GM23338 (cell line): ENCODE measurements at places on chromosomes 13 and 19.

DNA sequence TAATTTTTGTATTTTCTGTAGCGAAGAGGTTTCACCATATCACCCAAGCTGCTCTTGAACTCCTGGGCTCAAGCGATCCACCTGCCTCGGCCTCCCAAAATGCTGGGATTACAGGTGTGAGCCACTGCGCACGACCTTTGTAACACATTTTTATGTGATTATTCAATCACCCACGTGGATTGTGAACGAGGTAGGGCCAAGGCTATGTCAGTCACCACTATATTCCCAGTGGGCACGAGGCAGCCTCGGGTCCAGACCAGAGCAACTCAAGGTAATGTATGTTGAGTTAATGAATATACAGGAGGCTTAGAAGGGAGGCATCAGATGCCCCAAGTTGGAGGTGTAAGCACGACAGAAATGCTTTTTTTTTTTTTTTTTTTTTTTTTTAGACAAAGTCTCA lies 8.9 kb downstream of the PTGIR start:
- no peak for DNase-seq
- no peak overlapping the region for H3K27ac ChIP-seq
- H3K36me3 ChIP-seq = no peaks in the 10 kb centered on the region
- no peaks in the 10 kb centered on the region for H3K27me3 ChIP-seq
- no peaks in the 10 kb centered on the region; the same call in 1 of the 2 replicates for H3K4me1 ChIP-seq
- H3K4me3 ChIP-seq = no peak overlapping the region

- peaks cover 39% of the 10 kb centered on the region; the same call in 1 of the 2 replicates for H3K4me1 ChIP-seq
- no peak overlapping the region for H3K4me3 ChIP-seq
- H3K27me3 ChIP-seq = no peaks in the 10 kb centered on the region
- H3K27ac ChIP-seq = no peak overlapping the region
Measured at GRCh38 chr19:49954092-49954829, 6.7 kb downstream of the SIGLEC11 start.

- no peak overlapping the region for H3K4me3 ChIP-seq
- DNase-seq = peak; percentile 75
- H3K4me1 ChIP-seq = peaks cover 42% of the 10 kb centered on the region
- peaks cover 9% of the 10 kb centered on the region; the same call in 1 of the 2 replicates for H3K36me3 ChIP-seq
- no peaks in the 10 kb centered on the region for H3K27me3 ChIP-seq
- H3K27ac ChIP-seq = peak overlapping the region; percentile 76
Measured at GRCh38 chr13:55000844-55001243, 1972.2 kb downstream of the OLFM4 start.

GRCh38 chr19:31498781-31499180 lies 149.5 kb upstream of the TSHZ3 start:
- H3K36me3 ChIP-seq = no peaks in the 10 kb centered on the region
- H3K4me1 ChIP-seq = no peaks in the 10 kb centered on the region
- no peak overlapping the region for H3K4me3 ChIP-seq

DNA sequence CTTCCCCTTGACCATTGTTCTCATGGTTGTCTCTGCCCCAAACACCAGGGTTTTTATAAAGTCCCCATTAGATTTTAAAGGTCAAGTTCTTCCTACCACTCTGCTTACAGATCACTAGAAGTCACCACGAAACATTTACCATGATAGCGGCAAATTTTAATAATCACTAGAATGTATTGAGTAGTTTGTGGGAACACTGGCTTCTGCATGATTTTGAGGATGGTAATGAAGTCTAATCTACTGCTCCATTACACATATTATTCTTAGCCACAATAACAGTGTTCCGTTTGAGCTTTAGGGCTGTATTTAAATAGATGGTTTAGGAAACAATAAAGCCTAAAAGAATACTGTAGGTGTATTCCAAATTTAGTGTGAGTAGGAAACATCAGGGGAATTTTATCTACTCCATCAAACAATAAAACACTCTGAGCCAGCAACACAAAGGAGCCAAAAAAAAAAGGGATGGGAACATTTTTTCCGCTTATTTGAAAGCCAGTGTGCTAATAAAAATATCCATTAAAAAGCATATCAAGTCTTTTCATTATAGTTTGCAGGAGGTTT lies 49.7 kb downstream of the KLF12 start:
- no peak overlapping the region for H3K4me3 ChIP-seq
- no peak overlapping the region for H3K27ac ChIP-seq
- DNase-seq = no peak
- no peaks in the 10 kb centered on the region for H3K27me3 ChIP-seq

GRCh38 chr13:22855926-22856325 lies 324.9 kb upstream of the SGCG start:
- no peaks in the 10 kb centered on the region for H3K4me1 ChIP-seq
- no peak overlapping the region for H3K4me3 ChIP-seq
- no peak overlapping the region for H3K27ac ChIP-seq

DNA sequence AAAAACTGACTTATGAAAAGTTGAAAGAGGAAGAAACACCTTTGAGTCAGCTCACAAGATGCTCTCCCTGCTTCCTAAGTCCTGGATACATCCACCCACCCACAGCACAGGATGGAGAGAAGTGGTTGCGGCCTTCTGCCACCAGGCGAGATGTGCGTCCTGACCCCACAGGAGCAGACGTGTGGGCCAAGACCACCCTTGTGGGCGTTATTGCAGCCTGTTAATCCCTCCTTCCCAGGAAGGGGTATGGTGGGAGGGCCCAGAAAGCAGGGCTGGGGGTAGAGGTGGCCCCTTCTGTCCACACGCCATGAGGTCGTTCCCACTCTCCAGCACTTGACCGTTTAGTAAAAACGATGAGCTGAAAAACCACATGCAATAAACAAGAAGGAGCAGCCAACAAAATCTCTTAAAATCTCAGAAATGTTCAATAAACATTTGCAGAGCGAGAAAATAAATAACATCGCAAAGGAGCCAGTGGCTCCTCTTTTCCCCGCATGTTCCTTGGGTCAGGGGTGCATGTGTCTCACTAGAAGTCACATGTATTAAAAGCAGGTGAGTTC lies 2.4 kb upstream of the AKAP8L start:
- DNase-seq = no peak
- no peak overlapping the region for H3K27ac ChIP-seq
- H3K4me1 ChIP-seq = peaks cover 9% of the 10 kb centered on the region; the same call in 1 of the 2 replicates
- no peak overlapping the region for H3K4me3 ChIP-seq
- peaks cover 5% of the 10 kb centered on the region; the same call in 1 of the 2 replicates for H3K36me3 ChIP-seq

GRCh38 chr13:67139551-67139950 lies 90.6 kb downstream of the PCDH9 start:
- H3K27ac ChIP-seq = no peak overlapping the region
- H3K36me3 ChIP-seq = no peaks in the 10 kb centered on the region
- H3K4me1 ChIP-seq = peaks cover 4% of the 10 kb centered on the region; the same call in 1 of the 2 replicates
- H3K27me3 ChIP-seq = no peaks in the 10 kb centered on the region
- no peak for DNase-seq

GRCh38 chr19:38915329-38916321 lies 3.6 kb upstream of the CCER2 start:
- H3K36me3 ChIP-seq = no peaks in the 10 kb centered on the region
- H3K27me3 ChIP-seq = 0 out of 2 replicates have a peak, but pooled peaks cover 4% of the 10 kb centered on the region
- H3K4me1 ChIP-seq = no peaks in the 10 kb centered on the region
- no peak overlapping the region for H3K27ac ChIP-seq
- H3K4me3 ChIP-seq = no peak overlapping the region

GRCh38 chr13:90710164-90710759 lies 637.2 kb upstream of the MIR17HG start:
- H3K27ac ChIP-seq = no peak overlapping the region
- DNase-seq = no peak
- H3K36me3 ChIP-seq = no peaks in the 10 kb centered on the region
- no peaks in the 10 kb centered on the region for H3K4me1 ChIP-seq
- no peak overlapping the region for H3K4me3 ChIP-seq

DNA sequence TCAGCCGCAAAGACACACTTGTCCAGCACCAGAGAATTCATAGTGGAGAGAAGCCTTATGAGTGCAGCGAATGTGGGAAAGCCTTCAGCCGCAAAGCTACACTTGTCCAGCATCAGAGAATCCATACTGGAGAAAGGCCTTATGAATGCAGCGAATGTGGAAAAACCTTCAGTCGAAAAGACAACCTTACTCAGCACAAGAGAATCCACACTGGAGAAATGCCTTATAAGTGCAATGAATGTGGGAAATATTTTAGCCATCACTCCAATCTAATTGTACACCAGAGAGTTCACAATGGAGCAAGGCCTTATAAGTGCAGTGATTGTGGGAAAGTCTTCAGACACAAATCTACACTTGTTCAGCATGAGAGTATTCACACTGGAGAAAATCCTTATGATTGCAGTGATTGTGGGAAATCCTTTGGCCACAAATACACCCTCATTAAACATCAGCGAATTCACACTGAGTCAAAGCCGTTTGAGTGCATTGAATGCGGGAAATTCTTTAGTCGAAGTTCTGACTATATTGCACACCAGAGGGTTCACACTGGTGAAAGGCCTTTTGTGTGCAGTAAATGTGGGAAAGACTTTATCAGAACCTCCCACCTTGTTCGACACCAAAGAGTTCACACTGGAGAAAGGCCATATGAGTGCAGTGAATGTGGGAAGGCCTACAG lies 6.8 kb downstream of the ZNF134 start:
- DNase-seq = peak; percentile 40
- H3K36me3 ChIP-seq = peaks cover 80% of the 10 kb centered on the region
- H3K27ac ChIP-seq = no peak overlapping the region

GRCh38 chr19:20607943-20608342 lies 42.4 kb upstream of the ZNF737 start:
- no peaks in the 10 kb centered on the region for H3K36me3 ChIP-seq
- H3K4me3 ChIP-seq = no peak overlapping the region
- no peak for DNase-seq
- H3K27ac ChIP-seq = no peak overlapping the region
- H3K27me3 ChIP-seq = no peaks in the 10 kb centered on the region

DNA sequence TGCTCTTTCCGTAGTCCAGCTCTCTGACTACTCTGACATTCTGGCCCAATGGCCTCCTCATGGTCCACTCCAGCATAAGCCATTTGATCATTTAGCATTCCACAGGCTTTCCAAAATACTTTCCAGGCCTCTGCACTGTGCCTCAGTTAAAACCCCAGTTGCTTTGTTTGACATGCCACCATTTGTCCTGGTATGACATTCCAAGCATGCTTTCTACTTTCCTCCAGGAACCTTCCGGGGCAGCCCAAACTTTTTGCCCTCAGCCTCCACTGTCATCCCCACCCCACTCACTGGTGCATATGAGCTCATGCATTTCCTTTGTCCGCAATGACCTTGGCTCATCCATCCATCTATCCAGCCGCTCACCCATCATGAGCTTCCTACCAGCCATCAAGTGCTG lies 41.8 kb upstream of the WASF3 start:
- H3K36me3 ChIP-seq = no peaks in the 10 kb centered on the region
- H3K27ac ChIP-seq = no peak overlapping the region
- H3K27me3 ChIP-seq = no peaks in the 10 kb centered on the region
- DNase-seq = no peak
